Stimulated activated naive CD4-positive, alpha-beta T cell (primary cell): ENCODE measurements at places on chromosomes 7 and 10.

- no peak for DNase-seq
These were observed 345 bp downstream of the COBL start for GRCh38 chr7:51316262-51316665.

DNA sequence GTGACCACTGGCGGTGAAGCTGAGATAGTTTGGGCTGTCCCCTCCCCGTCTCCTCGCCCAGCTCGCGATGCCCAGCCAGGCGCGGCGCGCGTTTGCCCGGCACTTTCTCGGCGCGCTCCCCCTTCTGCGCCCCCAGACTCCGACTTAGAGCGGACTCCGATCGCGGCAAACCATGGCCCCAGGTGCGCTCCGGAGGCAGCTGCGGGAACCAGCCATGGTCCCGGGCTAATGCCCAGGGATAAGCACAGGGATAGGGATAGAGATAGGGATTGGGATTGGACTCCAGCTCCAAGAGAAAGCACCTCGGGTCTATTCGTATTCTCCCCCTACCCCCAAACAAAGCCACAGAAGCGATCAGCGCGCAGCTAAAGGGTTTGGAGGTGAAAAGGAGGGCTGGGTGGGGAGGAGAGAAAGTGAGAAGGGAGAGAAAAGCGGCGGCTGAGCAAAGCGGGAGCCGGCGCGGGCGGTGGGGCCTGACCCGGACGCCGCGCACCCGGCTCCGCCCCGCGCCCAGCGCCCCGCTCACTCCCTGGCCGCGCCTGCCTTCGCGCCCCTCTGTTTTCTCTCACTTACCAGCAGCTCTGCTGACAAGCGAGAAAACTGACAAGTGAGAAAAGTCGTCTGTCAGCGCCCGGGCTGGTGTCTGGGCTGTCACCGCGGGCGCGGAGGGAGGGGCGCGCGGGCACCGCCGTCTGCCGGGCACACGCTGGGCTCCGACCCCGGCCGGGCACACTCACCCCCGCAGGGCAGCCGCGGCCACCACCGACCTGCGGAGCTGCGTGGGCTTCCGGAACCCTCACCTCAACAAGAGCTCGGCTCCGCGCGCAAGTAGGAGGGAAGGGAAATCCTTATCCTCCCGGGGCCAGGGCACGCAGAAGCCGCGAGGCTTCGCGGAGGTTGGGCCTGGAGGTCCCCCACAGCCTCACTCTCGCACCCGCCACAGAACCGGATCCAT is at the start of gene PDE1C:
Gene PDE1C, minus strand, starts transcription at position 2 of the 955 bp plus-strand sequence.
- no peak for DNase-seq

DNA sequence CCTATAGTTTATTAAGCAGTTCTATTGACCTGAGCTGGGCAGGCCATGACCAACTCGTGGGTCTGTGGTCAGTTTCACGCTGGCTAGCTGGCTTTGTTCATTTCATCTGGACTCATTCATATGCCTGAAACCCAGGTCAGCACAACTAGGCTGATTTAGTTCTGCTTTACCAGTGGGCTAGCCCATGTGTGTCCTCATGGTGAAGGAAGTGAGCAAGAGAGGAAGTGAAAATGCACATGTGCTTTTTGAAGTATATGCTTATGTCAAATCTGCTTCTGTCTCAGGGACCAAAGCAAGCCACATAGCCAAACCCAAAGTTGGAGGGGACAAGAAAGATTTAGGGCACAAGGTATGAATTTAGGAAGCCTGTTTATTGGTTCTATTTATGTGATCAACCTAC is 154.5 kb downstream of the RNF133 start:
- DNase-seq = no peak

DNA sequence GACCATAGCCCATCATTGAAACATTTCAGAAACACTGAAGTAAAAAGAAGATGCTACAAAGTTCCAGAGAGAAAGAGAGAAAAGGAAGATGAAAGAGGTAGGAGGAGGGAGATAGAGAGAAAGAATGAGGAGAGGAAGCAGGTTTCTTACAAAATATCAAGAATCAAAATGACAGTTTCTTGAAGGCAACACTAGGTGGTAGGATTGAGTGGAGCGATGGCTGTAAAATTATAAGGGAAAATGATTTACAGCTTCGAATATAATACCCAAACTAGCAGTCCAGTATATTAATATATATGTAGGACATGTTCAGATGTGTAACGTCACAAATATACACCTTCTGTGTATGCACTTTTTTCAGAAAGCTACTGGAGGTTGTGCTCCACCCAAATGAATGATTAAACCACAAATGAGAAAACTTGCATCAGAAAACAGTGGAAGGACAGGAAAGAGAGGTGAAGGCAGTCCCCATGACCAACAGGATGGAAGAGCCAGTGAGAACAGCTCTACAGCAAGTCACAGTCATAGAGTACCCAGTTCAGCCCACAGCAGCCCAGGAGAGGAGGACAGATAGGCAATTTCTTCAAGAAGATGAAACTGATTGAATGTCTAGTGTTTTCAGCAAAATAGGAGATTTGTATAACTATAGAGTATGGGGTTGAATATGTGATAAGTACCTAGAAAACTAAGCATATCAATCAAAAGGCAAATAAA is 151.5 kb upstream of the TARP start:
- no peak for DNase-seq

- no peak for DNase-seq
These were observed 139.3 kb upstream of the HDAC9 start for GRCh38 chr7:18356191-18356645.

DNA sequence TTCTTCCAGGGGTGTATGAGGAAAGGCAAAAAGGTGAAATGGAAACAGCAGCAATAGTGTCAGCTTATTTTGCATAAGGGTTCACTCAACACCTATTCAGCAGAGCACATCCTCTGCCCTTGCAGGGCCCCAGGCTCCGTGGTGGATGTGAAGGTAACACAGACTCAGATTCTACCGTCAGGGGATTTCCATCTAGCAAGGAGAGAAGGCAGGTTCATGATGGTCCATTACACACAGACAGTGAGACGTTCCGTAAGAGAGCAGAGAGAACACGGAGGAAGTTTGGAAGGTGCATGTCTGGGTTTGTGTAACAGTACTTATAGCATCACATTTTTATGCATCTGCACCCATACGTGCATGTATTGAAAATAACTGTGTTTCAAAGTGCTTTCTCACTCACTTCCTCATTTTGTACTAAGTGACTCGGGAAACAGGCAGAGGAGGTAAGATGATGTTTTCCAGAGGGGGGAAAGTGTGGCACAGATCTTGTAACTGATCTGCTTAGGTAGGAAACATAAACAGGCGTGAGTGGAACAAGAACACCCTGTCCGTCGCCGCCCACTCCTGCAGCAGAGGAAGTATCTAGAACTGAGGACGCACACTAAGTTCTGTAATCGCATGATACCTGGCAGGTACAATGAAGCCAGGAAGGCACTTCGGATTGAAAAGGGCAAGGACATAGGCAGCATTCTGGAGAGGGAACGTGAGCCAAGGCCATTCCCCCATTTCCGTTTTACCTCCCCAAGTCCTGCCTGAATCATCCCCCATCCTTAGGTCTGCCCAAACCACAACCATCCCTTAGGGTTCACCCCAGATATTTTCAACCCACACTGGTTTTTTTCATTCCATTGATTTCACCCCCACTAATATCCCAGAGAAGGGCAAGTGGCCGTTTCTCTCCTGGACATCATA is 1.0 kb upstream of the ENO4 start:
- no peak for DNase-seq

- no peak for DNase-seq
These were observed 10.8 kb upstream of the SFRP5 start for GRCh38 chr10:97782455-97783228.

- DNase-seq = no peak
These were observed 24.0 kb upstream of the NPS start for GRCh38 chr10:127524908-127525665.

- no peak for DNase-seq
These were observed 84.1 kb upstream of the PRR15 start for GRCh38 chr7:29479301-29480200.

- DNase-seq = no peak
These were observed 56.3 kb downstream of the CAMK1D start for GRCh38 chr10:12405342-12406320.

GRCh38 chr10:117541405-117541908 is 1.1 kb upstream of the EMX2 start:
- DNase-seq = no peak

DNA sequence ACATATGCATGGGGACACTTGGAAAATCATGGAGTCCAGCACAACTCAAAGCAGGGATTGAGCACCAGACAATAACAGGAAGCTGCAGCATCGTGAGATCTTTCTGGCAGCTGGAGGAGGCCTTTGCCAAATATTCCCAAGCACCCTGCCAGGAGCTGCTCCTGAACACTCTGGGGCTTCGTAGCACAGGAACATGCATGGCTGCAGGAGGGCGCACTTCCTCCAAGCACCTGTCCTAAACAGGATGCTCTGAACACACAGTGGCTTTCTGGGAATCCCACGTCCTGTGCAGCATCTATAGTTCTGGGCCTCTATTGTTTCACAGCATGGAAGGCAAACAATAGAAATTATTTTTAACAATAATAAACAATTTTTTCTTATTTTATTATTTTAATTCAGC is 4.1 kb downstream of the ABLIM1 start:
- DNase-seq = no peak

DNA sequence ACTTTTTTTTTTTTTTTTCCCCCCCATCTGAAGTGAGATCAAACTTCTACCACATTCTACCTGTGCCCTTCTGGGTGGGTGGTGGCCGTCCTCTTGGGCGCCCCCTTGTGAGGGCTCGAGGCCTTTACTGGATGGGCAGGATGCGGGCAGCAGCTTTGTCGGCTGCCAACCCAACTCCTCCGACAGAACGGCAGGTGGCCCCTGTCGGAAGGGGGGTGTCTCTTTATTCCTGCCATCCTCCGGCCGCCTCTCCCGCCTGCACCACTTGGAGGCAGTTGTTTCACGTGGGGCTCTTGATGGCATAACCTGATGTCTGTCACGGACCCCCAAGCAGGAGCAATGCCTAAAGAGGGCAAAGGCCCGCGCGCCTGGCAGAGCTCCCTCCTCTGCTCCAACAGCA is 31.0 kb downstream of the AMZ1 start:
- peak; percentile 46 for DNase-seq

GRCh38 chr7:13107291-13107690 is 419.9 kb downstream of the ARL4A start:
- DNase-seq = no peak

GRCh38 chr10:62501547-62501946 is 127.4 kb downstream of the ZNF365 start:
- DNase-seq = no peak

GRCh38 chr7:94289071-94289470 is 105.6 kb upstream of the COL1A2 start:
- no peak for DNase-seq

DNA sequence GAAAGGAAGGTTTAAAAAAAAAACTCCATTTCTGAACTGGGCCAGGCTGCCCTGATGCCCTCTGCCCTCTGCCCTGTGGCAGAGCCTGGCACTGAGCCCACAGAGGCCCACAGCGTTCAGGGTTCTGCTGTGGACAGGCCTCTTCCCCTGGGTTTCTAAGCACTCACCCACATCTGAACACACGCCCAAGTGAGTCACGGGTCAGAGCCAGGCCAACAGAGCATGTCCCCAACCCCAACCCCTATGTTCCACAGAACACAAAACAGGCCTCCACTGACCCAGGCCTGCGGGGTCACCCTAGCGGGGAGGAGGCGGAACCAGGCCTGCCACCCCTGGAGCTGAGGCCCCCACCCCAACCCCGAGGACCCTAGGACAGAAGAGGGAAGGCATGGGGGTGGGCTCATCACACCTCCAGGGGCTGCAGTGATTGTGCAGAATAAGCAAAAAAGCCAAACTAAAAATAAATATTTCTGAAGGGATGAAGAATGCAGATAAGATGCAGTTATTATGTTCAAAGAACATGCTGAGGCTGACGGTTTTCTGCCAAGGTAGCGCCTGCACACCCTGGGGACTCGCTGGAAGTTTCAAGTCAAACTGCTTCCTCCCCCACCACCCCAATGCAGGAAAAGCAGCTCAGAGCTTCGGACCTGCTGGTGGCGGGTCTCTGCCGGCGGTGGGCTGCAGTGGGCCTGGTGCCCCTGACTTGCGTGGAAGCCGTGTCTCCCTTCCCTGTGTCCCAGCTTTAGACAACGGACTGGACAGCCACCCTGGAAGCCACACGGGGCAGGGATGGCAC is 5.4 kb downstream of the WDR86 start:
- no peak for DNase-seq

DNA sequence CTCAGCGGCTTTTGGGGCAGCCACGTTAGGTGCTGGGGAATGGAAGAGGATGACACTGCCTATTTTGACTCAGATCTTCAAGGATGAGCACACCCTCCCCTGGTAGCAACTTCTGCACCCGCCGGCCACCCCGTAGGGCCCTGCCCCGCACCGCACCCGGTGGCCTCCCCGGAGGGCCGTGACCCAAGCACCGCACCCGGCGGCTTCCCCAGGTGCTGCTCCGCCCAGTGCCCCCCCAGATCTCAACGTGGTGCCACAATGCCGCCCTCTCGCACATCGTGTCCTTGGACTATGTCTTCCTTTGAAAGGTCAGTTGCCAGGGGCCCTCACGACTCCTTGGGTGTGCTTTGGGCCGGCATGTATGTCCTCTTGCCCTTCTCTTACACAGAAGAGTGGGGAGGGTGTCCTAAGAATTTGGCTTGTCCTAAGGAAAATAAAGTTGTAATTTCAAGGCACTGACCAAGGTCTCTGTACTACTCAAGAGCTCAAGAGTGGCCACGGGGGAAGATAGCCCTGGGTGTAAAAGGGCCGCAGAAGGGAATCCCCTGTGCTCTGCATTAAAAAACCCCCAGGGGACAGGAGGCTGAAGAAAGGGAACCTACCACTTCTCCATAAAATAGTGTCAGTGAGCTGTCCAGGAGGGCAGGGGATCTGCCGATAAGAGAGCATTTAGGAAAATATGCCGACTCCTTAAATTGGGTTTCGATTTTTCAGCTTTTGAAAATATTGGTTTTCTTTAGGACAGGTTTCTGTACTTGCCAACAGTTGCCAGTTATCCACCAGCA is 1.6 kb upstream of the LANCL2 start:
- no peak for DNase-seq

DNA sequence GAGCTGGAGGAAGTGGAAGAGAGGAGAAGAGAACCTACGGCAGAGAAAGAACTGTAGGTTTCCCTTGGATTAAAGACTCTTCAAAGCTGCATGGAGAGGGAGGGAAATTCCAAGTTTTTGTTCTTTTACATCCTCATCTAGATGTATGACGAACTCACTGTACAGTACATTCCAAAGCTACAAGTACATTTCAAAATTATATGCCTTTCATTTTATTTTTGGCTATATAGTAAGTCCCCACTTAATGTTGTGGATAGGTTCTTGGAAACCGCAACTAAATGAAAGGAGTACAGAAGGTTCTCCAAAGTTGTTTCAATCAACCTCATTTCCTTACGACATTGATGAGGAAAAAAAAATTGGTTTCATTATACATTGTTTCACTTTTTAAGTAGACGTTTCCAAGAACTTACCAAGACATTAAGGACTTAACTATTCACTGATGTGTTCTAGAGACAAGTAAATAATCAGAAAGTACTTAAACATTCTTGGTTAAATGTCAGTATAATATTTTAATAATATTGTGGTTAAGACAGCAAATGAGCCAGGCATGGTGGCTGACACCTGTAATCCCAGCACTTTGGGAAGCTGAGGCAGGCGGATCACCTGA is 16.1 kb upstream of the JMJD1C start:
- no peak for DNase-seq

DNA sequence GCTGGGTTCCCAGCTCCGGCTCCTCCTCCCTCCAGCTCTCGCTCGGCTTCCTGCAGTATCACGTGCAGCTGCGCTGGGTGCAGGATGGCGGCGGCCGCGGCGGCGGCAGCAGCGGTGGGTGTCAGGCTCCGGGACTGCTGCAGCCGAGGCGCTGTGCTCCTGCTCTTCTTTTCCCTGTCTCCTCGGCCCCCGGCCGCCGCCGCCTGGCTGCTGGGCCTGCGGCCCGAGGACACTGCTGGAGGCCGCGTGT is at the start of gene CNNM1:
Gene CNNM1, plus strand, starts transcription at position 53 of the 250 bp plus-strand sequence. Its CDS starts 32 bp downstream, at position 85.
- no peak for DNase-seq
